ENCODE measurements at places on chromosomes 1 and 21.

DNA sequence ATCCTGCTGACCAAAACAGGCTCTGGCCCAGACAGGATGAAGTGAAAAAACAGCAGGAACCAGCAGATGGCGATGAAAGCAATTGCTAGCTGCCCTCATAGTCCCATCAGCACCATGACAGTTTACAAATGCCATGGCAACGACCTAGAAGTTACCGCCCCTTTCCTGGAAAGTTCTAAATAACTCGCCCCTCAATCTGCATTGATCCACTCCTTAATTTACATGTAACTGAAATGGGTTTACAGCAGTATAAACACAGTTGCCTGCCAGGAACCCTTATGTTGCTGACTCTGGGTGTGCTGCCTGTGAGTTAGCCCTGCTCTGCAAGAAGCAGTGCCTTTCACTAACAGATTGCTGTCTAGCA lies 65.5 kb upstream of the CR1L start:
- no peak for DNase-seq
- no peaks in the 10 kb centered on the region for H3K36me3 ChIP-seq
- H3K4me1 ChIP-seq = no peaks in the 10 kb centered on the region
- H3K27me3 ChIP-seq = no peaks in the 10 kb centered on the region
- no peak overlapping the region for H3K27ac ChIP-seq

- H3K27ac ChIP-seq = no peak overlapping the region
- H3K4me3 ChIP-seq = no peak overlapping the region
- DNase-seq = no peak
Observed at GRCh38 chr1:55618199-55618598, 403.0 kb upstream of the USP24 start.

GRCh38 chr1:12272770-12273169 lies 42.9 kb downstream of the VPS13D start:
- H3K27me3 ChIP-seq = no peaks in the 10 kb centered on the region
- no peaks in the 10 kb centered on the region for H3K4me1 ChIP-seq
- no peak overlapping the region for H3K4me3 ChIP-seq
- no peak for DNase-seq
- H3K27ac ChIP-seq = no peak overlapping the region

DNA sequence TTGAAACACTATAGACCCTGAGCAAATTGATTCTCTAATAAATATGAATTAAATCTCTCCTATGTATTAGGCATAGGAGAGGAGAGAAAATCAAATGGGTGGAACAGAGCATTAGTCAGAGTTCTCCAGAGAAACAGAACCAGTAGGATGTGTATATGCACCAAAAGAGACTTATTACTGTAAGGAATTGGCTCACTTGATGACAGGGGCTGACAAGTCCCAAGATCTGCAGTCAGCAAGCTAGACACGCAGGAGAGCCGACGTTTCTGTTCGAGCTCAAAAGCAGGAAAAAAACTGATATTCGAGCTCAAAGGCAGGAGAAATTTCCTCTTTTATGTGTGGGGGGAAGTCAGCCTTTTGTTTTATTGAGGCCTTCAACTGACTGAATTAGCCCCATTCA lies 259.2 kb upstream of the KAZN start:
- no peaks in the 10 kb centered on the region for H3K4me1 ChIP-seq
- no peak overlapping the region for H3K4me3 ChIP-seq
- H3K36me3 ChIP-seq = no peaks in the 10 kb centered on the region
- DNase-seq = no peak
- H3K27me3 ChIP-seq = no peaks in the 10 kb centered on the region

DNA sequence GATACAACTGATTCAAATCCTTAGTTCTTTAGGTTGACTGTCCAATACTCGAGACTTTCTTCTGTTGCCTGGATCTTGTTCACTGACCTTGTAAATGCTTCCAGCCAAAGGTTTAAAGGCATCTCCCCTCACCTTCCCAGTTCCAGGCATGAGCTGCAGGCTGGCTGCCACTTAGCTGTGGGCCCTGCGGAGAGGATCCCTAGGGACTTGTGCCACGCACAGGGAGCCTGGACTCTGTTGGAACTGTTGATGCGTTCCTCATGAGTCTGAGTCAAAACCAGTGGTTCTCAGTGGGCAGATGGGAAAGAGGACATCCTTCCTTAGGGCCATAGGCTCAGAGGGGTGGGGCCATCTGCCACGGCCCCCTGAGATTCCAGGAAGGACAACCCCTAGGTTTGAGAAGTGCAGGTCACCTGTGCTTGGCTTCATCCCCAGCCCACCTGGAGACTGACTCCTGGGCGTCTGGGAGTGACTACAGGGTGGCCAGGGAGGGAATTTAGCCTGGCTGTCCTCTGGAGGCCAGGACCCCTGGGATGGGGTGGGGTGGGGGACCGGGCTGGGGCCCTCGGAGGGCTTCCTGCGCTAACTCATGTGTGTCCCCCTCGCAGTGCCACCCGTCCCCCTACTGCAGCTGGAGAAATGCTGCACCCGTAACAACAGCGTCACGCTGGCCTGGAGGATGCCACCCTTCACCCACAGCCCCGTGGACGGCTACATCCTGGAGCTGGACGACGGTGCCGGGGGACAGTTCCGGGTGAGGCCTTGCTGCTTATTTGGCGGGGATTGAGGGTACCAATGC lies 37.6 kb upstream of the GNPAT start:
- no peaks in the 10 kb centered on the region for H3K4me1 ChIP-seq
- H3K4me3 ChIP-seq = no peak overlapping the region
- peaks cover 88% of the 10 kb centered on the region for H3K27me3 ChIP-seq
- DNase-seq = no peak

DNA sequence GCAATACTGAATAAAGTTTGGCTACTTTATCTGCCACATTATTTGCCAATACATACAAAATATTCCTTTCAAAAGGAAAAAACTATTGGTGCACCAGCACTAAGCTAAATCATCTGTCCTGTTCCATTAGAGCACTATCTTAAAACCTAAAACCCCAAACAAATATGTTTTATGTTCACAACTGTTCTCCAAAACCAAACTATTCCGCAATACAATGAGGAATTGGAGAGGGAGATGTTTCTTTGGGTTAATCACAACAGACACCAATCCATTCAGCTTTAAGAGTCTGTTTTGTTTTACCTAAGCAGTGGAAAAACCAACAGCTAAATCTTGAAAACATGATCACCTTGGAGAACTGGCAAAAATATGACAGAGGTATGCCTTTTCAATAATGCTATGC lies 85.1 kb downstream of the ZNF644 start:
- H3K36me3 ChIP-seq = peaks cover 47% of the 10 kb centered on the region
- no peak overlapping the region for H3K4me3 ChIP-seq
- DNase-seq = no peak
- H3K27ac ChIP-seq = no peak overlapping the region
- no peaks in the 10 kb centered on the region for H3K27me3 ChIP-seq

DNA sequence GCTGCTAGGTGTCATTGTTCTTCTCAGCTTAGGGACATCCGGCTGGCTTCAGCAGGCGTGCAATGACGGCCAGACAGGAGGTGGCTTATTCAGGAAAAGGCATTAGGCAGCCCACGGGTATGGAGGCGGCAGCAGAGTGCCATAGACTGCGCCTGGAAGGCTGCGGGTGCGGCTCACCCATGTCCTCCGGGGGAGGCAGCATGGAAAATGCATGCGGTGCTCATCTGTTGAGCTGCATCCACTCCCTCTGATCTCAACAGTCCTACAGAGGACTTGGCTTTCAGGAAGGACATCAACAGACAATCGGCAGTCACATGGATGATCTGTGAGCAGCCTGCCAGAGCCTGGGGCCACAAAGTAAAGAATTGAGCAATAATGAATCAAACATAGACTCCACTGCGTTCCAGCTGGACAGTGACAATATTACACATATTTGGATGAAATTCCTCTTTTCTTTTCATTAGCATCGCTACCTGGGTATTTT lies 42.9 kb downstream of the UMODL1 start:
- peak; percentile 45 for DNase-seq
- peaks cover 7% of the 10 kb centered on the region for H3K4me1 ChIP-seq
- no peaks in the 10 kb centered on the region for H3K27me3 ChIP-seq

DNA sequence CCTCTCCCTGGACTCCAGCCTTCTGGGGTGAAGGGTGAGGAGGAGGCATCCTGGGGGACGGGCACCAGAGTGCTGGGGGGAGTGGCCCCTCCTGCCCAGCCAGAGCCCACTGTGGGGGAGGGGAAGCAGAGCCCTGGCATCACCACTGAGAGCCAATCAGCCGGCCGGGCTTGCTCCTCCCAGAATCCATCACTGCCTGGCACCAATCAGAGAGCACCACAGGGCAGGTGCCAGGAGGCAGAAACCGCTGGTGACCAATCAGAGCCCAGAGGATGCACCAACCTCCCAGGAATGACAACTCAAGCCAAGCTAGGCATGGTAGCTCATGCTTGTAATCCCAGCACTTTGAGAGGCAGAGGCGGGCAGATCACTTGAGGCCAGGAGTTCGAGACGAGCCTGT lies 27.9 kb downstream of the CASZ1 start:
- no peak overlapping the region for H3K27ac ChIP-seq
- no peaks in the 10 kb centered on the region for H3K36me3 ChIP-seq
- H3K4me3 ChIP-seq = no peak overlapping the region

GRCh38 chr1:9324246-9325096 lies 31.8 kb downstream of the SPSB1 start:
- H3K27ac ChIP-seq = no peak overlapping the region
- no peak for DNase-seq
- no peak overlapping the region for H3K4me3 ChIP-seq
- no peaks in the 10 kb centered on the region for H3K36me3 ChIP-seq

DNA sequence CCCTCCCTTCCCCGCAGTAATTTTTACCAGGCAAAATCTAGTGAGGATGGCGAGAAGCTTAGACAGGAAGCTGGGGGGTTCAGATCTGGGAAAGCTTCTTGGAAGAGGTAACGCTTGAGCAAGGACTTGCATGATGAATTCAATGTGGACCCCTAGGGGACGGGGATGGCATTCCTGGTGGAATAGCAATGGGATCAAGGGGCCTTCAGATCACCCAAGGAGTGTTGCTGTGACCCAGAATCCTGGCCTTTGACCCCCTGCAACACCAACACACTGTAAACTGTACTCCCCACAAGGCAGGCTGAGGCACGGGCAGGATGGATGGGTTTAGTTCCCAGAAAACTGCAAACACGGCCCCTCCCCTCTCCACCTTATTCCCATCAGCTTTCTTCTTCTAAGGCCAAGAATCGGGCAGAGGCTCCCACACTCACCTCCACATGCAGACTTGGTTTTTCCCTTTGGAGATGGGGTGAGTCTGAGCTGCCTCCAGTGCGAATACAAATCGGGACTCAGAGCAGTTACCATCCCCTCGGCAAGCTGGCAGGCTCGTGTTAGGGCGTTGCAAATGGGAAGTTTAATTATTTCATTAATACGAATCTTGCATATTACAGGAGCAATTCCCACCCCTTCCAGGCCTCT lies 20.1 kb downstream of the DISP3 start:
- DNase-seq = no peak
- H3K27ac ChIP-seq = no peak overlapping the region
- H3K4me3 ChIP-seq = no peak overlapping the region

DNA sequence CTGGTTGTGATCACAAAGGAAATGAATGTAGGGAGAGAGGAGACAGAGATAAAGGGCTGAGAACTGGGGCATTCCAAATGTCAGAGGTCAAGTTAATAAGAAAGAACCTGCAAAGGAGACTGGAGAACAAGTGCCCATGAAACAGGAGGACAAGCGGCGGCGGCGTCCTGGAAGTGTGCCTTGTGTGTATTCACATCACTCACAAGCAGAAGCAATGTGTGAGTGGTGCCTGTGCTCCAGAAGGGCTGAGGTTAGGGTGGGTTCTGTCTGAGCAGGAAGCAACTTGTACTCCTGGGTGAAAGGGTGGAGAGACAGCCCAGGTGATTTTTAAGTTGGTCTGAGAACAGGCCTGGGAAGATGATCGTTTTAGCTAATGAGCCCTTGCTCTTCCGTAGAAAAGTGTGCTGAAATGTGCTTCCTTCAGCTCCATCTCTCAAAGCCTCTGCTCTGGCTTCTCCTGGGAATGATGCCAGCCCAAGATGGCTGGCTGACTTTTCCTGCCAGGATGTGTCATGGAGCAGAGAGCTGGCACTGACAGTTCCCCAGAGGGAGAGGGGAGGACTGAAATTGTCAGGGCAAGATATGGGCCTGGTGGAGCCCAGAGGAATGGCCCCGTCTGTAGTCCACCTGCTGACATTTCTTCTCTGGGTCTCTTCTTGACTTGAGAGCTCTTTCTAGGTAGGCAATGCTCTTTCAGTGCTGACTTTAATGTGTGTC lies 25.1 kb upstream of the PLEKHA6 start:
- H3K27me3 ChIP-seq = no peaks in the 10 kb centered on the region
- H3K27ac ChIP-seq = no peak overlapping the region
- no peak for DNase-seq

DNA sequence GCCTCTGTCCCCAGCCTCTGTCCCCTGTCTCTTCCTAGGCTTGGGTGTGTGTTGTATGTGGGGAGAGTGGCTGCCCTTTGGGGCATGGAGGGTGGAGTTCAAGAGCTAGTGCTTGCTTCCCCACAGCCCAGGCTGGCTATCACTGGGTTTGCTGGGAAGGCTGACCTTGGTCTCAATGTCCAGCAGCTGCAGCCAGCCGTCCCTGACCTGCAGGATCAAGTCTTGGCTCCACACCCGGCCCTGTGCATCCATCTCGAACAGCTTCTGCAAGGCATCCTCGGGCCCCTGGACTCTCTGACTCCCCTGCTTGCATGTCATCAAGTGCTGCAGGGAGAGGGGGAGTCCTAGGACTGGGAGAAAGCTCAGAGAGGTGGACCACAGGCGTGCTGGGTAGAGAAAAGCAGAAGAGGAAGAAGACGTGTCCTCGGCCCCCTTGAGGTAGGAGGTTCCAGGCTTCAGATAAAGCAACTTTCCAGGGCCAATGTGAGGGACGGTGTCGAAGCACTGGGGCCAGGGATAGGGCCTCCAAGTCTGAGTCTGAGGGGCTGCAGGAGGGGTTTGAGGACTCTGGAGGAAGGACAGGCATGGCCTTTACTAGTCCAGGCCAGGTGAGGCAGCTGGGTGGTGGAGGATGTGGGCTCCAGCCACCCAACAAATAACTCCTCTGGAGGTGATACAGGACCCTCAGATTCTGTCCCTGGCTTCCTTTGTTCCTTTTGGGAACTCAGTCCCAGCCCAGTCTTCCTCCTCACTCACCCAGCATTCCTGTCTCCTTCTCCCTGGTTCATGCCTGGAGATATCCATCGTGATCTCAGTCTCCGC lies 4.0 kb downstream of the EPS8L3 start:
- no peaks in the 10 kb centered on the region for H3K36me3 ChIP-seq
- peaks cover 16% of the 10 kb centered on the region for H3K4me1 ChIP-seq
- no peak for DNase-seq
- H3K4me3 ChIP-seq = no peak overlapping the region

DNA sequence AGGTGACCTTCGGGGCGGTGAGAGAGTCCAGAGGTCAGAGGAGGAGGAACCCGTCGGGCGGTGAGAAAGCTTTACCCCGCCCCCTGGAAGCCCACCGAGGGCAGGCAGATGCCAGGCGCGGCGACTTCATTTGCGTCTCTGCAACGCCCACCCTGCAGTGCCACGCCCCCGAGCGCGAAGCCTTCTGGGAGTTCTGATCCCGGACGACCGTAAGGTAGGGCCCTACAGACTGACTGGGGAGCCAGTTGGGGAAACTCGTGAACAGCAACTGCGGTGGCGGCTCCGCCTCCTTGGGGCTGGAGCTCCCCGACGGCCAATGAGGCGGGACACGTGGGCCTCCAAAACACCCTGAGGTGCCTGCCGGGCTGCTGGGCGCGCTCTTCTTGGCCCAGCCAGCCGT lies 46.0 kb upstream of the EDARADD start:
- H3K4me3 ChIP-seq = no peak overlapping the region
- H3K36me3 ChIP-seq = no peaks in the 10 kb centered on the region
- no peaks in the 10 kb centered on the region for H3K27me3 ChIP-seq

- H3K27me3 ChIP-seq = no peaks in the 10 kb centered on the region
- peaks cover 45% of the 10 kb centered on the region for H3K4me1 ChIP-seq
- peak overlapping the region; percentile 73 for H3K4me3 ChIP-seq
- DNase-seq = peak; percentile 94
- peaks cover 56% of the 10 kb centered on the region for H3K36me3 ChIP-seq
- peak overlapping the region; percentile 94 for H3K27ac ChIP-seq
Observed at GRCh38 chr1:155909894-155910293, 1.3 kb downstream of the RIT1 start.

All from PC-9 (cell line).